ENCODE measurements at places on chromosomes 7 and 10.
A peak's percentile ranks its signal among the peaks of the same experiment; 100 is the strongest.

DNA sequence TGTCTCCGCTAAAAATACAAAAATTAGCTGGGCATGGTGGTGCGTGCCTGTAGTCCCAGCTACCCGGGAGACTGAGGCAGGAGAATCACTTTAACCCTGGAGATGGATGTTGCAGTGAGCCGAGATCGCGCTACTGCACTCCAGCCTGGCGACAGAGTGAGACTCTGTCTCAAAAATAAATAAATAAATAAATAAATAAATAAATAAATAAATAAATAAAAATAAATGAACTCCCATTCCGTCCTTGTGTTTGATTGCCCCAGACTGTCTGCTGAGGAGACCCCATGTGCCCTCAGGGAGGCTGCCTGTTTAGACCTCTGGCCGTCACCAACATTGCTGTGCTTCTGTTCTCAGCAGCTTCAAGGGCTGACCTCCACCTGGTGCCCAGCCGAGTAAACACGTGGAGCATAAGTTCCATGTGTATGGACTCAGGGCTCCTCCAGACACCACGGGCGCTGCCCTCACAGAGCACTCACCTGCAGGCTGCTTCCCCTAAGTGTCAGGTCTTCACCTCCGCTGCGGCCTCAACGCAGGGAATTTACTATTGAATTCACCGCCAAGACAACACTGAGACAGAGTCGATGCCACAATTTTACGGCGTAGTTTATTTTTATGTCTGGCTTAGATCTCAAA is 32.0 kb downstream of the VOPP1 start:
- no peak for DNase-seq

DNA sequence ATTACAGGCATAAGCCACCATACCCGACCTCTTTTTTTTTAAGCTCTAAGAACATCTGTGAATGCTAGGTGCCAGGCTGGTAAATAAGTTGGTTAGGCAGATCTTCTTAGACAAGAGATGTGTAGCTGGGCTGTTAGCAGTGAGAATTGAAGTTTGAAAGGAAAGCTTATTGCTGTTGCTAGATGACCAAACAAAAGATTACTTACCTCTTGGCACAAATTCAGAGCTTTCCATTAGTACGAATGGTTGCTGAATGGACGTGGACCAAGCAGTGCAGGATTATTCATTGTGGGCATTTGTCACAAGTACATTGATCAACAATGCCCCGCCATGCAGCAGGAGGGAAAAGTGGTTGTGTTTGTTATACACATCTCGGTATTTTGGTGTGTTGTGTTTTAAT is 131.2 kb downstream of the GFRA1 start:
- DNase-seq, result no peak

- DNase-seq, result no peak
Observed at GRCh38 chr10:131181456-131181855, 130.1 kb downstream of the TCERG1L start.

DNA sequence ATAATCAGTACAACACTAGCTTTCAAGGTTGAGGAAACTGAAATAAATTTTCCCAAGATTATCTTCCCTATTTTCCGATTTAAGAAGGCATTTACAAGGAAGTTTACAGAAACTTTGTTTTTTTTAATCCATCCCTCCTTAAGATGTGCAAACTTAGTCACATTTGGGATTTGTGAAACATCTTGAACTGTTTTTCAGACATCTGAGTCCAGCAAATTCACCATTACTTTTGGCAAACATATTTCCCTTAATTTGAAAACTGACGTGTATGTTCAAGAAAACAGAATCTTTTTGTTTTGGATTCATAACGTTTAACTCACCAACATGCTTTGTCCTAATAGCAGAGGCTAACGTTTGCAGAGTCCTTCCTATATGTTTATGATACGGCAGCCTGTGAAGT is 19.5 kb downstream of the GLI3 start:
- no peak for DNase-seq

DNA sequence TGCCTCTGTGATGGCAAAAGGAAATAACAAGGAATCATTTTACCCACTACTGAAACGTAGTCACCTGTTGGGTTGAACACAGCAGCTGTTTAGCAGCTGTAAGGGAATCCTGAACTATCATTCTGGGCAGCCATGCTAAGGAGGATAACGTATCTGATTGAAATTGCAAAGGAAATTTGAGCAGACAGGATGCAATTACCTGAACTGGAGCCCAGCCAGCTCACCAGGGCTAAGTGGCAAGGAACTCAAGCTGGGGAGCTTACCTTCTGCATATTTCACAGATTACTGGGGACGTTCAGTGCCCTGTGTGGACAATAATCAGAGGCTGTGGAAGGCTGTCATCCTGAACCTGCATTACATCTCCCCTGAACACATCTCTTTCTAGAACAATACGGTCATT is 650.5 kb downstream of the SORCS3 start:
- DNase-seq, result no peak

GRCh38 chr7:121288894-121289293 is 39.9 kb upstream of the WNT16 start:
- DNase-seq, result peak; percentile 41

DNA sequence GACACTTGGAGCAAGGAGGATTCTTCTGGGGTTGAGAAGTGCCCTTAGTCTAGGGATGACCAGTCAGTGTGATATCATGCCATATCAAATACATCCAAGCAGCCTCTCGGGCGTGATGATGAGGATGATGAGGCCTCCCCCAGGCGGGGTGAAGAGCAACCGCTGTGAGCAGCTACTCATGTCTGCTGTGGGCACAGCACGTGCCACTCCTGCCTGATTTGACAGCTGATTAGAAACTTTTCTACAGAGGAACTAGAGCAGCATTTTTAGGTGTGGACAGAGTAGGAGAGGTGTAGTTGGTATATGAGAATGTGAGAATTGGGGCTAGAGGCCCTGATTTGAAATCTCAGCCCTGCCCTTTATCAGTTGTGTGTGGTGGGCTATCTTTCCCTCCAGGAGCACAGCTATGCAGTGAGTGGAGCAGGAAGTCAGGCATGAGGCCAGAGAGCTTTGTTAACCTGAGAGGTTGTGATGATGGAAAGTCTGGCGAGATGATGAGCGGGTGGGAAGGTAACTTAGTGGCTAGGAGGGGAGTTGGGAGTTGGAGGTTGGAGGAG is 49.6 kb upstream of the COBL start:
- DNase-seq, result no peak

DNA sequence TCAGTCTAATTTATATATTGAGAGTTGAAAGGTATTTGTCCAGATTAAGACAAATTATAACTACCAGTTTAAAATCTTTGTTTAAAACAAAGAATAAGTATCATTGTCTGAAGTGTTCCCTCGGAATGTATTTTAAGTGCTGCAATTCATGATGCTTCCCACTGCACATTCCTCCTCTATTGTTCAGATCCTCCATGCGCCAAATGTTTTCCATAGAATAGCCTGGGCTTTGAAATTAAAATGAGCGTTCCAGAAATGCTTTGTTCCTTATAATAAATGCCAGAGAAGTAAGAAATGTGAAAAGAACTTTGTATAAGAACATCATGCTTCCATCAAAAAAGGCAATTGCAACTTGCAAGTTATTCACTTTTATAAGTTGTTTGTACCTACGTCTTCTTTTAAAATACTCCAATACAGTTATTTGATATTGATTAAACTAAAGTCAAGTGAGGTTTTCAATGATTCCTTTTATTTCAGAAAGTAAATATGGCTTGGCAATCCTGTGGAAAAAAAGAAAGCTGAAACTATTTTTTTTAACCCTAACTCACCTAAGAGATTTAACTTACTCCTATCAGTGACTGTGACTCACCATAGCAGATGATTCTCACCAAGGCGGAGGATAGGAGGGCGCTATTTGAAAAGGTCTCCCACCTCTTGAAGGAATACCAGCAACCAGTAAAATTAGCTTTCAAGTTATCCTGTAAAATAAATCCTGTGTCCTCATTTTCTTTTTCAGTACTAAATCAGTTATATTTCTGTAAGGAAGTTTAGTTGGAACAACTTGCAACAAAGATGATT is 85.8 kb downstream of the CTNNA3 start:
- no peak for DNase-seq

- no peak for DNase-seq
Observed at GRCh38 chr7:120927454-120928103, 23.0 kb upstream of the ING3 start.

DNA sequence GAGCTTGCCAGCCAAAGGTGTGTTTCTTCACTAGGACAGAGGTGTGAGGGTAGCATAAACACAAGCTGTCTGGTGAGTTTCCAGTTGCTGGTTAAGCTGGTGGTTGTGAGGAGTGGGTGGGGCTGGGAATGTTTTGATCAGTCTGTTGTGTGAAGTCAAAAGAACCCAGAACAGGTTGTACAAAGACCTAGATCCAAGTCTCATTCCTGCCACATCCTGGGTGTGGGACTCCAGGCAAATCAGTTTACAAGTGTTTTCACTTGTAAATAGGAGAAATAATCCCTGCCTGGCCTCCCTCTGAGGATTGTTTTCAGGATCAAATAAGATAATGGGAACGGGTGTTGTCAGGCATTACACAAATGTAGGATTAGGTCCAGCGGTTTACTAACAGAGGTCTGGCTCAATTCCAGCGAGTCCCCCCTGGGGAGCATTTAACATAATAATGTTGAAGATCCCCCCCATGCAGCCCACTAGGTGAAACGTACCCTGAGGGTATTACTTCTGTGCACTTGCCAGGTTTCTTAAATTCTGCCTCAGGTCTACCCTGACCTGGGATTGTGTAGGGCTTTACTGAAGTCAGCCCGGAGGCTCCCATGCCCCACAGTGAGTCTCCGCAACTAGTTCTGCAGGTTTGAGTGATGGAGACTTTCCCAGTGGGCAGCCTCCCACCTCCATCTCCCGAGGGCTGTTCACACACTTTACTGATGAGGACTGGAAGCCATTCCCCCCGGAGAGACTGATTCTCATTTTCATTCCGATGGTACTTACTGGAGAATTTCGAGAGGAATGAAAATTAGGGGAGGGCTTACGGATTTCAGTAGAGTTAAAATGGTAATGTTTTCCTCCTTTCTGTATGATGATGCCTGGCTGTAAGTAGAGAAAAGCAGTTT is 2.7 kb upstream of the FRAT2 start:
- no peak for DNase-seq

Data from ACHN (cell line).